ENCODE measurements at places on chromosomes 5 and 9.

DNA sequence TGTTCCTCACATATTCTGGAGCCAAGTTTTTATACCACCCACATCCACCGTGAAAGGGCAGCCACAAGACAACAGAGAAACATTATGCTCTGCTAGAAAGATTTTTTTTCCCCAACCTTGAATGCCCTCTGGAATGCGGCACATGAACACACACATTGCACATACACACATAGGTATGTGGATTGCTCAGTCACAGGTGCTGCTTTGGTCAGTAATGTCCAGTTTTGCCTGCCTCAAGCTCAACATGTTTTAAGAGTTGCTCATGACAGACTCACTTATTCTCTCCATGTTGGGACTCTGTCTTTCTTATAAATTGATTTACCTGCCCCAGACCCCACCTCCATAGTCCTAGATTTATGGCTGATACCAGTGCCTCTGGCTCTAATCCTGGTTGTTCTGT, 138.0 kb upstream of the ASTN2 start:
- no peak for DNase-seq

- no peak for DNase-seq
Observed at GRCh38 chr5:180399401-180400215, 46.5 kb upstream of the GFPT2 start.

GRCh38 chr5:98341038-98342032, 432.1 kb upstream of the RGMB start:
- no peak for DNase-seq

DNA sequence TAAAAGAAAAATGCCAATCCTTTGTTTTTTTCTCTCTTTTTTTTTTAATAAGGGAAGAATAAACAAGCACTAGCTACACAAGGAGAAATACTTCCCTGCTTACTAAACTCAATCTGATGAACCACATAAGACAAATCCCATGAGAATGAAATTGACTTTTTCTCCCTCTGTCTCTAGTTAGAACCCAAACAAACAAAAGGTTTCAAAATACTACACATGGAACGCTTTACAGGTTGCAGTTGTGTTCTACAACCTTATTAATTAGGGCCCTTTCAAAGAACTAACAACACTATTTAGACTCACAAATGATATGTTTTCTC, 124.5 kb downstream of the PDE4D start:
- no peak for DNase-seq

- no peak for DNase-seq
Observed at GRCh38 chr5:131999041-131999440, 12.4 kb downstream of the ACSL6 start.

GRCh38 chr5:6448622-6449464, at the start of gene UBE2QL1:
UBE2QL1 (plus strand) TSS chr5:6448859; CDS start chr5:6448894, 35 bp downstream.
- DNase-seq = peak; percentile 67

DNA sequence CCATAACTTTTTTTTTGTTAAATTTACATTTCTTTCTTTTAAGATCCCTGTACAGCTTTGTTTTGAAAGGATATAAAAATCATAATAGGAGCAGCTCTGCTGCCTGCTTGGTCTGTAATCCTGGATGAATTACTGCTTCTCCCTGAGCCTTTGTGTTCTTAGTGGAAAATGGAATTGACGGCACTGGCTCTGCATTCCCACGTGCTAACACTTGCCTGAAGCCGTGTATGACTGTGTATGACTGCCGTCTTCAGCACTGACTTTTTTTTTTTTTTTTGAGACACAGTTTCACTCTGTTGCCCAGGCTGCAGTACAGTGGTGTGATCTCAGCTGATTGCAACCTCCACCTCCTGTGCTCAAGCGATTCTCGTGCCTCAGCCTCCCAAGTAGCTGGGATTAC, 4.8 kb downstream of the THG1L start:
- no peak for DNase-seq

GRCh38 chr9:12627096-12627495, 66.1 kb upstream of the TYRP1 start:
- DNase-seq = no peak

- no peak for DNase-seq
Observed at GRCh38 chr5:118844351-118844750, 144.0 kb downstream of the DTWD2 start.

GRCh38 chr5:127040796-127041520, 10.6 kb upstream of the MARCHF3 start:
- DNase-seq = no peak

- no peak for DNase-seq
Observed at GRCh38 chr5:35041261-35041660, 6.5 kb downstream of the AGXT2 start.

DNA sequence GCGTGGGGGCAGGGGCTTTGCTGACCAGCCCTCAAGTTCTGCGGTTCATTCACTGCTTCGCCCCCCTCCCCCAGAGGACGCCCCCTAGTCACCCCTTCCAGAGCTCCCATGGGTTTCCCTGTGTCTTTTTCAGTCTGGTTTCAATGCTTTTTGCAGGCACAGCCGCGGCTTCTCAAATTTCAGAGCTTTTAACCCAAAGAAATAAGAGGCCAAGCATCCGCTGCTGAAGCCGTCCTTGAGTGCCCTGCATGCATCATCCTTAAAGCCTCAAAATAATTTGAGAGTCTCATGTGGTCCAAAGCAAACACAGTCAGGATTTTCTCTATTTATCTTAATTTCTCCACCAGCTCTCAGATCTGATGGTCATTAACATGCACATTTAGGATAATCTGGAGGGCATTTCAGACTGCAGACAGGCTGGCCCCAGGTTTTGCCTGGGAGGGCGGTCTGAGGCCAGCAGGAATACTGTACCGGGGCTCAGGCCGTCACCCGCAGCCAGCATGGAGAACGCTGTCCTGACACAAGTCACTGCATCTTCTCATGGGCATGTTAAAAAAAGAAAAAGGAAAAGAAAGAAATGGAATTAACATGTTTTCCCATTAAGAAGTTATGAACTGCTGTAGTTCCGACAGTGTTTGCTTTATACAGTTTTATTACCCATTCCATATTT, 420.8 kb upstream of the IRX4 start:
- DNase-seq = no peak

- peak; percentile 60 for DNase-seq
Observed at GRCh38 chr5:66595756-66596635, at the start of gene MAST4. MAST4 (plus strand) TSS chr5:66596393; CDS start chr5:66596656, 263 bp downstream.

- no peak for DNase-seq
Observed at GRCh38 chr5:94422812-94423211, 195.6 kb downstream of the KIAA0825 start.

DNA sequence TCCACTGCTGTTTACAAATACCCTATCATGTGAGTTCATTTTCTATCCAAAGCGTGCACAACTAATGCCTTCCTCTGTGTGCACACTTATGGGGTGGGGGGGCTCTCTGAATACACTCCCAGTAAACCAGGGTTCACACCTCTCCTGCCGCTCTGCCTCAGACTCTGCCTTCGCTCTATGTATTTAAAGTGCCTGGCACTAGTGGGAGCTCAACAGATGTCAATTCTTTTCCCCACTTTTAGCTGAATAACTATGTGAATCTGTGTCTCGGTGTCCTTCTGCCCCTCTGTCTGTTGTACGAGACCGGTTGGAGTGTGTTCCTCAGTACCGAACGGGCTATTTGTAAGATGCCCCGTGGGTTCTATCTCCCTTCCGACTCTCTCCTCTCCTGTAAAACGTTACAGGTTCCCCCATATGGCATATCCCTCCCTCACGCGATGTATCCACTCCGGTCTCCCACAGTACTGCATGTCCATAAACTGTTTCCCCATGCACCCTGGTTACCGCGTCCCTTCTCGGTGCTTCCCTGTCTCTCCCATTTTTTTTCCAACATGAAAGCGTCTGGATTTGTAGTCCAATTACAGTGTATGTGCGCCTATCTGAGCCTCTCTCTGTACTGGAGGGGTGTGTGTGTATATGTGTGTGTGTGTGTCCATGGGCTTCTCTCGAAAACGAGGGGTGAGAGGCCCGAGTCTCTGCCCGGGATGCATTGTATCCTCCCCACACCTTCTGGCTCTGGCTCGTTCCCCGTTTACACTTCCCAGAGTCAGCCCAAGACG, 1.6 kb downstream of the ELL2 start:
- DNase-seq = no peak

GRCh38 chr9:112501287-112501686, 14.7 kb downstream of the KIAA1958 start:
- no peak for DNase-seq

- DNase-seq = no peak
Observed at GRCh38 chr5:178473854-178474253, 116.3 kb downstream of the COL23A1 start.

DNA sequence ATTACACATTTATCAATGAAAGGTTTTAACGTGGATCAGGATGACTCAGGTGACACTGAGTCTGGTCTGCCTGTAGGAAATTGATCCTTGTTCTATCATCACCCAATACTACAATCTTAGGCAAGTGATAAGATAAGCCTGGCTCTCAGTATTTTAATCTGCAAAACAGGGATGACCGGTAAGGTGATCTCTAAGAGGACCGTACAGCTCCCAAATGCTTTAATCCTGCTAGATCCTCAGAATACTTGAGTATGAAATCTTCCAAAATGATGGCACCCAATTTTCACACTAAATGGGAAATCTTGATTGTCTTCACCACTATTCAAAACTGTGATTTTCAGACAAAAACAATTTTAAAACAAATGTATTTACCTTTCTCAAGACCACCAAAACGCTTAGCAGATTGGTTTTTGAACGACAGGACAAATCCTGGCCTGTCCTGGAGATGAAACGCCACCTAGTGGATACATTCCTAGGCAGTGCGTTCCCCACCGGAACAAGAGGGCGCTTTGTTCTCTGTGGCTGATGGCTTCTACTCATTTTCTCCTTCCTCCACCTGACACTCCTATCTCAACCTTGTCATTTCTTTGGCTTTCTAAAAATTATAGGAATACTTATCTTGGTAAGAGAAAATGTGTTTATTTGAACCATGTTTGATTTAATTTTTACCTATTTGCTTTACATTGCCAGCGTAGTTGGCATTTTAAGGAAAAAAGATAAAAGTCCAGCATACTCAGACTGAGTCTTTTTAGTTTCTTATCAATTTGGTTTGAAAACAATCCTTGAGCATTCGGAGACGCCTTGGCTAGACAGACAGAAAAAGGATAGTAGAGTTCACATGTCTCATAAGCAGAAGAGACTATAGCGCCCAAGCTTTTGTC, 41.2 kb upstream of the VCAN start:
- peak; percentile 4 for DNase-seq

DNA sequence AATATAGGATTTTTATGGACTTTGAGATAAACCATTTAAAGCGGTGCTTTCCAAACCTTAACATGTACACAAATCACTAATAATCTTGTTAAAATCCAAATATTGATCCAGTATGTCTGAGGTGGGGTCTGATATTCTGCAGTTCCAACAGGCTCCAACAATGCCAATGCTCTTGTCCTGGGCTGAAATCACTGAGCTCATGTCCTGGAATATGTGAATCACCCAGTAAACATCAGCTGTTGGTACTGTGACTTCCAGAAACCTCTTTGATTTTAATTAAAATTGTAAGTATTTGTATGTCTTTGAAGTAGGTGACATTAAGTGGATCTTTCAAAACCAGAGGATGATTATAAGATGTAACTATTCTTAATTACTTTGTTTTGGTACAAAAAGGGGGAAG, 52.8 kb upstream of the CAST start:
- no peak for DNase-seq

DNA sequence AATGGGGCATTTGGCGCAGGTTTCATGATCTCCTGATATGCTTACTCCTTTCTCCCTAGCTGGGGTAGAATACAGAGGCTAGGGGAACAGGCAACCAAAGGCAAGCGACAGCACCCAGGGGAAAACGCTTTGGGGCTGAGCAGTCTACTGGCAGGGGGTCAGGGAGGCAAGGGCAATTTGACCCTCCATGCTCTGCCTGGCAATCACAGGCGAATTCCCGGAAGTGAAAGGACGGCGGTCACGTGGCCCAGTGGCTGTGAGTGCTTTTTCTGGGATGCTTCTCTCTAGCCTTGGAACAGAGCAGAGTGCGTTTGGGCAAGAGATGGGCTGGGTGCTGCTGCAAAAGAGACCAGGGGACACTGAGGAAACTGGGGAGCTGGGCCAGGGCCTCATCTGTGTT, 5.7 kb downstream of the GPX3 start:
- DNase-seq = no peak

GRCh38 chr5:93510626-93511380, 70.2 kb downstream of the NR2F1-AS1 start:
- no peak for DNase-seq

Data from NCI-H1930 (cell line).